Esophagus squamous epithelium (tissue), 5 donors: ENCODE measurements at places on chromosomes 11 and 22.

DNA sequence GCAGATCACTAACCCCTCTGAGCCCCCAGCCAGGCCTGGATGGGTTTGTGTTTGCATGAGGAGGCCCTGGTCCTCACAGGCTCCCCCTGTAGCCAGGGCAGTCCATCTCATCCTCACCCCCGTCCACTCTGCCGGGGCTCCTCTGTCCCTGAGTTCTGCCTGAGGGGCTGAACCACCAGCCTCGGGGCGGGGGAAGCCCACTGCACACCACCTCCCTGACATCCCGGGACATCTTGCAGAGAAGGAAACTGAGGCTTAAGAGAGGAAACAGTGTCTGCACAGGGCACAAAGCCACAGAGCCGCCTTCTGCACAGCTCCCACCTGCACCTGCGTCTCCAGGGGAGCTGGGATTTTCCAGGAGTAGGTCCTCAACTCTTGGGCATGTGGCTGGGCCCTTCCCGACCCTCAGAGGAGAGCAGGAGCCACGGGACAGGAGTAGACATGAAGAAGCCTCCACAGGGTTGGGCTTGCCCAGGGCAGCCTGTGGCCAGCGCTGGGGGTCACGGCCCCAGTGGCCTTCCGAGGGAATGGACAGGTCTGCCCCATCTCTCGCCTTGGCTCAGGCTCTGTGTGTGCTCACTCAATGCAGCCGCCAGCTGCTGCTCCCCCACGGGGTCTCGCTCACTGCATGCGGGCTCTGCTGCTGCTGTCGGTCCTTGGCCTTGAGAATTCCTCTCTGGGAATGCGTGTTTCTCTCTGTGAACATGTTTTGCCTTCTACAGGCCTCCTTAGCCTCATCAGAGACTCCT, 45.4 kb upstream of the CCDC188 start:
- DNase-seq, result no peak

DNA sequence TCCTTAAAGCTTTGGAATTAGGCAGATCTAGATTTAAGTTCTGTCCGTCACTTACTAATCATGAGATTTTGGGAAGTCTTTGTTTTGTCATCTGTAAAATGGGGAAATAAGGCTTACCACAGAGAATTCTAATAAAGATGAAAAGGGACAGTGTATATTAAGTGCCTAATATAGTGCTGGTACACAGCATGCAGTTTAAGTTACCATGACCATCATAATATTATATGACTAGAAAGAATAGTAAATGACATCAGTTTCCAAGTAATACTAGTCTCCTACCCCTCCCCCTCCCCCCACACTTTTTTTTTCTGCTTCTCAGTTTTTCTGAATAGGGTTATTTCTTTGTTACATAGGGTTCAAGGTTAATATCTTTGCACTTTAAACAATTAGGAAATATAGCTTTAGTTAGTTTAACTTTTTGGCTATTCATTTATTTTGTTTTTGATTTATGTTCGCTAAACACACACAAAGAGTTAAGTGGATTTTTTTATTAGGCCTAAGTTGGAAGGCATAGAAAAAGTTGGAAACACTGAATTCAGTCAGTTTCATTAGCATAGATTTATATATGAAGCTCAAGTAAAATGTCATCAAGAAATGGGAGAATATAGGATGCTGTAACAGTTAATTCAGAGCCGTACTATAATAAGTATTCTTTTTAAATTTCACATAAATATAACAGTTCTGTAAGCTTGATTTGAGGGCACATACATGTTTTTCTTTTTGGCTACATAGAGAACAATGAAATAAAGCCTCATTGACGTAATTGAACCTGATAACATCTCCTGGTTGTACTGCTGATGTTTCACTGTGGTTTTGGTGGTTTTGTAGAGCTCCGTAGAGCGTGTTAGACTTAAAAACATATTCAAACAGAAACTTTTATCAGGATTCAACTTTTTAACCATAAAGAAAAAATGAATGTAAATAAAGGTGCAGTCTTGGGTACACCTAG, 121.2 kb downstream of the PDE3B start:
- no peak for DNase-seq

GRCh38 chr22:27714068-27714467, 87.5 kb downstream of the MN1 start:
- DNase-seq, result no peak

DNA sequence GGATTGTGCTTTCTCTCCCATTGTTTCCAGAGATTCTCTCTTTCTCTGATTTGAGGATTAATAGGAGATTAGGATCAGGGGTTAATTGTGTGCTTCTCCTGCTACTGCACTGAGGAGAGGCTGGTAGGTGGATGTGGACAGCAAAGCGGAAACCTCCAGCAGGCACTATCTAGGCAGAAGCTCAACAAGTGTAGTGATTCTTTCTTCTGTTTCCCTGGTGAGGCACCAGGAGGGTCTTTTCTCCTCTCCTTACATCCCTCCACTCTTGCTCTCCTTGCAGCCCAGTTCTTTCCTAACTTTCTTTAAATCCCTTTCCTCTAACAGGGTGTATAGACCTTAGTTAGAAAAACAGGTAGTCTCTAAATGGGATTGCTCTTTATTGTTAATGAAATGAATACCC, 1.9 kb upstream of the ZBTB16 start:
- no peak for DNase-seq

DNA sequence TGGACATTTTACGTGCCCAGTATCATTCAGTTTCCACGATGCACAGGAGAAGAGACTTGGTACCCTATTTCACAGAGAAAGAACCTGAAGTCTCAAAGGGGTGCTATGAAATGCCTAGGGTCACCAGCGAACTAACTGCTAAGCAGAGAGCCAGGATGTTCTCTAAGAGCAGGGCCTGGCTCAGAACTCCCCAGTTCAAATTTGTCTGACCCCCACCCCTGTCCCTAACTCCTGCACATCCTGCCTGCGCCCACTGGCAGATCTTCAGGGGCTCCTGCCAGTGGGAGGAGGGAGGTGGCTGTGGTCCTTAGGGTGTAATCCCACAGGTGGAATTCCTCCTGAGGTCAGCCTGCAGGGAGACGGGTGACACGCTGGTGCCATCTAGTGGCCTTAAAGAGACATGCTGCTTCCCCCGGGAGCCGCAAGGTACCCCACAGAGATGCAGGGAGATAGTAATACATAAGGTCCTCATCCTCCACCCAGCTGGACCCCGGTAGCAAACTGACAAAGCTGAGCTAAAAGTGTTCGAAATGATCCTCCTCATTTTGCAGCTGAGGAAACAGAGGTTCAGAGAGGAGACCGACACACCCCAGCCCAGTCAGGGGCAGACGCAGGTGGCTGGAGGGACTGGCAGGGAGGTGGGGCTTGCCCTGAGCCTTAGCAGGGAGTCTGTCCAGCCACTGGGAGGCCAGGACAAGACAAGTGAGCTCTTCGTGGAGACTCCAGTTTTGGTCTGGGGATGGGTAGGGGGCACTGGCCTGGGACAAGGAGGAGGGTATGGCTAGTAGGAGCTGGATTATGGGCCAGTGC, 34.1 kb downstream of the MB start:
- DNase-seq, result no peak

GRCh38 chr11:112241486-112241885, 15.3 kb downstream of the PTS start:
- no peak for DNase-seq

DNA sequence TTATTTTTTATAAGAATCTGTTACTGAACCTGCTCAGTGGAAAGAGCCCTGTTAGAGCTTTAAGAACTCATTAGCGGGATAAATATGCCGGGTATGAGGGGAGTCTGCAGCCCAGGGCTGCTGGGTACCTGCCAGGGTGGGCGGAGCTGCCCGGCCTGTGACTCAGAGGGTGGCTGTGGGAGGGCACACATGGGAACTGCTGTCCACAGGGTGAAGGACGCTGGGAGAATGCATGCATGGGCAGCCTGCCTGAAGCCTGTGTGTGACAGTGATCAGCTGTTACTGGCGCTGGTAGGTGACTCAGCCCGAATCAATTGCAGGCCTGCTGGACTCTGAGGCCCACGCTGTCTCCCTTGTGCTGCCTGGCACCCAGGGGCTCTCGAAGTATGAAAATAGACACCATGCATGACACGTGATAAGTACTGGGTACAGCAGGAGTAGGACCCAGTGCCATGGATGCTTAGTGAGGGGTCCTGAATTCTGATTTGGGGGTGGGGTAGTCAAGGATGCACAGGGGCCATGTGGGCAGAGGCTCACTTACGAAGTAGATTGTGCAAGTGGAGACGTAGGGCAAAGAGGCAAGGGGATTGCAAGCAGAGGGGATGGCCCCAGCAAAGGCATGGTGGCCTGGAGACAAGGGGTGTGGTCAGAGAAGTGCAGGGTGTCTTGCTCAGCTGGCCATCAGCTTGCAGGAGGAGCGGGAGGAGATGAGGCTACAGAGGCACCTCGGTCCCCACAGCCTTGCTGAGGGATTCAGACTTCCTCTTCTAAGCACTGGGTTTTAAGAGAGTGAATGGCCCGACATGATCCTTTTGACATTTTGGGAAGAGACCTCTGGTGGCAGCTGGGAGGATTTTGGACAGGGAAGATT, 36.5 kb downstream of the GRIK4 start:
- no peak for DNase-seq

DNA sequence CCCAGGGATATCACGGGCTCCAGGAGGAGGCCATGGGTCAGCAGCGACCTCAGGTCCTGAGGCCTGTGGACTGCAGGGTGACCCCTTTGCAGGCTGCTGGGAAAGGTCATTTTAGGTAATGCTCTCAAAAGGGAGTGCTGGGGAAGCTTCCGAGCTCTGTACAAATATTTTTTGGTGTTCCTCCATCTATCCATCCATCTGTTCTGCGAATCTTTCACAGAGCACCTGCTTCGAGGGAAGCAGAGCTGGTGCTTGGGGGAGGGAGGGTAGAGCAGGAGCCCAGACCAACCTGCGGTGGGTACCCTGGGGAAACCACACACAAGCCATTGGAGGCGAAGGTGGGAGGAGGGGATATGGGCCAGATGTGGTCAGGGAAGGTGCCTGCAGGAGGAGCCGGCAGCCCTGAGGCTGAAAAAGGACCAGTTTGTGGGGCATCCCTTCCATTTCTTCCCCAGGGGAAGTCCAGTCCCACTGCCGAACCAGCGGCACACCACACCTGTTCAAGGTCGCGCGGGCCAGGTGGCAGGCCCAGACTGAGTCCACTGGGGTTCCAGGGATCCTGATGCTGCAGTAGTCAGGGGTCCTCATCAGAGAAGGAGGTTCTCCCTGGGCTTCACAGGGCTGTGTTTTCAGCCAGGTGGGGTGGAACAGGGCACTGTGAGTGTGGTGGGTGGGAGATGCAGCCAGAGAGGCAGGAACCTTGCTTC, 13.1 kb downstream of the GNAZ start:
- DNase-seq, result no peak

DNA sequence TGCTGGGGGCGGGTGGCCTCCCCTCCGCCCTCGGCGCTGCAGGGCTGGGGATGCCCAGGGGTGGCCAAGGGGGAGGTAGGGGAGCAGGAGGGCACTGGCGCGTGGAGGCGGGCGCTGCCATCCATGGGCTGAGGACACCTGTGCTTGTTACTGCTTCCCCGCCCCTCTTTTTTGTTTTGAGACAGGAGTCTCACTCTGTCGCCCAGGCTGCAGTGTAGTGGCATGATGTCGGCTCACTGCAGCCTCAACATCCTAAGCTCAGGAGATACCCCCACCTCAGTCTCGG, 683 bp upstream of the FADS3 start:
- DNase-seq, result no peak

GRCh38 chr11:5007561-5007960, 12.9 kb downstream of the OR51L1 start:
- DNase-seq, result no peak

- DNase-seq, result no peak
Observed at GRCh38 chr11:76493626-76494539, 49.1 kb downstream of the EMSY start.

DNA sequence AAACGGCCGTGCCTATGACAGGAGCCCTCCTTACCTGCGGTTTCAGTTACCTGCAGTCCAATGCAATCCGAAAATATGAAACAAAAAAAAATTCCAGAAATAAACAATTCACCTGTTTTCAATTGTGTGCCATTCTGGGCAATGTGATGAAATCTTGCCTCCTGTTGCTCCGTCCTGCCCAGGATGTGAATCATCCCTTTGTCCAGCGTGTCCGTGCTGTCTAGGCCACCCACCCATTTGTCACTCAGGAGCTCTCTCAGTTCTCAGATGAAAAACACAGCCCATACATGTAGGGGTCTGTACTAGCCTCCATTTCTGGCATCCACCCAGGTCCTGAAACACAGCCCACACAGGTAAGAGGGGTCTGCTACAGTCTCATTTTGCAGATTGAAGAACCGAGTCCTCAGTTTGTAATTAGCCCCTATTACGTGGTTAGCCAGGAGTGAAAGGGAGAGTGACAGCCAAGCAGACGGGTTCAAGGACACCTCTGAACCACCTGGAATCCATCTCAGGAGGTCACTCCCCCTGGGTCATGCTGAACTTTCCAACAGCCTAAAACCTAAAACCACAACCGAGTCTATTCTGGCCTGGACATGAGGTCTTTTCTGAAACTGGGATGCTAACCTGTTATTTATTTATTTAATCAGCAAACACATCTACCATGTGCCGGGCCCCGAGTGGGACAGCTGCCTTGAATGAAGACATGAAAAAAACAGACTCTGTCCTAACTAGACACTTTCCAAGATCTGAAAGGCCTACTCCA, 317.2 kb downstream of the SHANK2 start:
- no peak for DNase-seq

DNA sequence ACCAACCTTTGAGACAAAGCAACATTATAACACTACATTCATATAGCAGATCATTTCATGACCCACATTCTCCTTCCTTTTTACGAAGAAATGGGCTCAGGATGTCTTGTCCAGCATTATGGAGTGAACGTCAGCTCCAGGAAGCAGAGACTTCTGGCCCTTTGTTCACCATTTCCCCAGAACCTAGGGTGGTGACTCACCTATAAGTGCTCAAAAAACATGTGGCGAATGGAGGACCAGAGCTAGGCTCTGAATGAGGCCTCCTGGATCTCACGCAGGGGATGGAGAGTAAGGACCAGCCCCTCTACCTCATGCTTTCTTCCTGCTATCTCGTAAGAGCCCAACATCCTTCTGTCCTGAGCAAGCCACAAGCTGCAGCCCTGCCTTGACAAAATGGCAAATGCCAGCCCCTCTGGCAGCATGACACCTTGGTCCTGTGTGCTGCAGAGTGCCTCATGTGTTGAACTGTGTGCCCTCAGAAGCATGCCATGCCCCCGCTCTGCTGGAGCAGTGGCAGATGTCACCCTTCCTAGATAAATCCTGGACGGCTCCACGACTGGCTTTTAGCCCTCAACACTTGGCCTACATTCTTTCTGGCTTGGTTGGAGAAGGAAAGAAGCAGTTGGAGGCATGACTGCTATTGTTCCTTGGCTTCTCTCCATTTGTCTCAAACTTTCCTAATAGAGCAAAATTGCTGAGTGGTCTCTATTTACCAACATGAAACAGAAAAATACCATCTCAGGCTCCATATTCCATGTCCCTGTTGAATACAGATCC, 6.5 kb upstream of the ST3GAL4 start:
- no peak for DNase-seq

GRCh38 chr11:33899400-33900037, 7.6 kb upstream of the LMO2 start:
- peak; percentile 11 for DNase-seq

GRCh38 chr11:44832452-44832851, 105.7 kb downstream of the TSPAN18 start:
- no peak for DNase-seq

- no peak for DNase-seq
Observed at GRCh38 chr11:34468209-34468841, 29.6 kb downstream of the CAT start.

- DNase-seq, result no peak
Observed at GRCh38 chr22:28031383-28031922, 112.4 kb upstream of the PITPNB start.
